ENCODE measurements at places on chromosomes 6 and 20.

DNA sequence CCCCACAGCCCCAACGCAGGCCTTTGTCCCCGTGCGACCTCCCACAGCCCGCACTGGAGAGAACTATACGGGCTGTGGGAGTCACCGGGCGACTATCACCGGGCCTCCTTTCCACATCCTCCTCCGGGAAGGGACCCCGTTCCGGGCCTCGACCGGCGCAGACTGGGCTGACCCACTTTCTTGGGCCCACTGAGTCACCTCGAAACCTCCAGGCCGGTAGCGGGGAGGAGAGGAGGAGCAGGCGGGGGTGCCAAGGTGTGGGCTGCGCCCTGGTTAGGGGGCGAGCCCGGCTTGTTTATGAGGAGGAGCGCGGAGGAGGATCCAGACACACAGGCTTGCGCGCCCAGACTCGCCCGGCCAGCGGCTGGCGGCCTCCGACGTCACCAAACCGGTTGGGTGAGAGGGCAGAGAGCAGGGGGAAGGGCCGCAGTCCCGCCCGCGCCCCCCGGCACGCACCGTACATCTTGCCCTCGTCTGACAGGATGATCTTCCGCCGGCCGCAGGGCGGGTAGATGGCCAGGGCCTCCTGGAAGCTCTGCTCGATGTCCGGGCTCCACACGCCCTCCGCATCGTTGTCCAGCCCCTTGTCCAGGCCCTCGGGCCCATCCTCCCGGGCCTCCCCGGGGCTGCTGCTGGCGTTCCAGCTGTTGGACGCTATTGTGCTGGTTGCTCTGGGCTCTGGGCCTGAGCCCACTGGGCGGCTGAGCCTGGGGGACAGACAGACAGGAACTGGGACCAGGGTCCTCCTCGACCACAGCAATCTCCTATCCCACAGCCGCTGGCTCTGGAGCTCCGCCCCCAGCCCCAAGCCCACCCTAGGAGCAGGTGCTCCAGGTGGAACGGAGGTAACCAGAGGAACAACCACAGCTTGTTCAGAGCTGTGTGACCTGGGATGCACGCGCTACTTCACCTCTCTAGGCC, 10.6 kb downstream of the TEAD3 start:
- DNase-seq = no peak

DNA sequence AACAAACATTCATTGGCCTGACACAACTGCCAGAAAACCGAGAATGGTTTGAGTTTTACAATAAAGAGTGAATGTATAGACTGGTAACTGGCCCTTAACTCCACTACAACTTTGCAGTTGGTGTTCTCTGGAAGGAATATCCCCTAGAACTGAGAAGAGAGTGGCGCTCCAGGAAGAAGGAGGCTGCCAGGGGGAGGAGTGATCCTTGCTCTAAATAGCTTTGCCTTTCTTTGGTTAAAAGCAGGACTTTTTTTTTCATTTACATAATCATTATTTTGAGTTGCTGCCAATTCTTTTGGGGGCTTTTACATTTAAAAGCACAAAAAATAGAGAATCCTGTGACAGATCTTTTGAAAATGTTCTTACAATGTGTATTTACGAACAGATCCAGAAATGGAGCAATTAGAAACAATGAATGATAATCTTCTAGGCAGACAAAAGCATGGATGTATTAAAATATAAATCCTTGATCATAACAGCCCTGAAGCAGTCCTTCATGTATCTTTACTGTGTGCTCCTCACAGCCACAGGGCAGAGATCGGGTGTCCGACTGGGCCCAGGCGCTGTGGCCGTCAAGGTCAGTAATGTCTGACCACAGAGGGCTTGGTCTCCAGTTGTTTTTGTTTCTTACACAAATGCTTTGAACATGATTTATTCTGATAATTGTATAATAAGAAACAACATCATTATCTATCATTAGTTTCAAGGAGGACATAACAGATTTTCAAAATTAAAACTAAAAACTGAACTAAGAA, 612.2 kb downstream of the HDGFL1 start:
- DNase-seq = no peak

GRCh38 chr6:29758761-29759160, 35.5 kb downstream of the HLA-F start:
- no peak for DNase-seq

- DNase-seq = peak; percentile 95
Observed at GRCh38 chr20:46562373-46563169, 12.1 kb upstream of the OCSTAMP start.

DNA sequence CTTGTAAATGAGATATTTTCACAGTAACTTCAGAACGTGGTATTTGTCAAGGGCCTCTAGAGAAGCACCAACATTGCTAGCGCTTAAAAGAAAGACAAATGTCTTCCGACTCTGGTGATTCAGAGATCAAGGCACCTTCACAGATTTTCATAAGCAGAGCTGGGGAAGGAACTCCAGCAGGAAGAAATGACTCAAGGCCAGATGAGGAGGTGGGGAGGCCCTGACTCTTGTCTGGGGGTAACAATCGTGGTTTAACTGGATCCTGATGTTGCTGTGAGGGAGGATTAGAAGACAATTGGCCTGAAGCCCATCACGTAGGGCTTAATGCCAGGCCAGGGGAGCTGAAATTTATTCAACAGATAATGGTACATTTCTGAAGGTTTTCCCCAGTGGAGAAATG, 122.9 kb upstream of the QKI start:
- DNase-seq = no peak

- no peak for DNase-seq
Observed at GRCh38 chr20:17665756-17666155, 16.3 kb downstream of the RRBP1 start.

DNA sequence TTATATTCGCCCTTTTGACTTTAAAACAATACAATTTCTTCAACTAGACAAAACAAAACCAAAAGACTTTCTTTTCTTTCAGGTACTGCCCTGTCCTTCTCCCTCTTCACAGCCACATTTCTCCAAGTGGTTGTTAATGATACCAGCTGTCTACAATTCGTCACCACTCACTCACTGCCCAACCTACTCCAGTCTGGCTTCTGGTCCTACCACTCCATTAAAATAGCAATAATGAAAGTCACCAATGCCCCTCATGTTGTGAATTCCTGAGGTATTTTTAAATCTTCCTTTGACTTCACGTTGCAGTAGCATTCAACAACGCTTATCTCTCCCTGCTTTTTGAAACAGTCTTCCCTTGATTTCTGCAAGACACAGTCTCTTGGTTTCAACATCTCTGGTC, 11.6 kb upstream of the MAN1A1 start:
- DNase-seq = no peak

DNA sequence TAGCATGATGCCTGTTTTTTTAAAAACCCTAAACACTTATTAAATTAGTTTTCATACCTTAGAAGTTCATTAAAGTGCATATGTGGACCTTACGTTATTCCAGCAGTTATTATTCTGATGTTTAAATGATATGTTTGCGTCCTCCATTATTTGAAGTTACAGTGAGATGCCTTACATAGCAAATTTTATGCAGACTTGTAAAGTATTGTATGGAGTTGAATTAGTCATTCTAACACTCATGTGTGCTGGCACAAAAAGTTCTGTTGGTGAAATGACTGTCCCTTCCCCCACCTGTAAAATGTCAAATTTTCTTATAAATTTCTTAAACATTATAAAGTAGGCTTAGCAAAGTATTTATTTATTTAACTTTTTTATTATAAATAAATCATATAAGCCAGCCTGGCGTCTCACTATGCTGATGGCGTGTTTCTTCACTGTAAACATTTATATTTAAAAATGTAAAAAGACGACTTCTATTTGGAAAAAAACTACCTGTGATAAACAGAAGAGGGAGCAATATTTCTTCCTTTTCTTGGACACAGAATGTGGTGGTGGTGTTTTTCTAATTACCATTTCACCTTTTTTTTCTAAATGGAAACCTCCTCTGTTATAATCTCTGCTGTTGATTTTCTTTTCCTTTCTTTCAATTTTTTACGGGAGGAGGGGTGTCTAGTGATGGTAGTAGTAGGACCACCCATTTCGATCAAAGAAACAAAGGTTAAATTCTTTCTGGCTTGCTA, 155.4 kb downstream of the RFPL4B start:
- DNase-seq = peak; percentile 17

DNA sequence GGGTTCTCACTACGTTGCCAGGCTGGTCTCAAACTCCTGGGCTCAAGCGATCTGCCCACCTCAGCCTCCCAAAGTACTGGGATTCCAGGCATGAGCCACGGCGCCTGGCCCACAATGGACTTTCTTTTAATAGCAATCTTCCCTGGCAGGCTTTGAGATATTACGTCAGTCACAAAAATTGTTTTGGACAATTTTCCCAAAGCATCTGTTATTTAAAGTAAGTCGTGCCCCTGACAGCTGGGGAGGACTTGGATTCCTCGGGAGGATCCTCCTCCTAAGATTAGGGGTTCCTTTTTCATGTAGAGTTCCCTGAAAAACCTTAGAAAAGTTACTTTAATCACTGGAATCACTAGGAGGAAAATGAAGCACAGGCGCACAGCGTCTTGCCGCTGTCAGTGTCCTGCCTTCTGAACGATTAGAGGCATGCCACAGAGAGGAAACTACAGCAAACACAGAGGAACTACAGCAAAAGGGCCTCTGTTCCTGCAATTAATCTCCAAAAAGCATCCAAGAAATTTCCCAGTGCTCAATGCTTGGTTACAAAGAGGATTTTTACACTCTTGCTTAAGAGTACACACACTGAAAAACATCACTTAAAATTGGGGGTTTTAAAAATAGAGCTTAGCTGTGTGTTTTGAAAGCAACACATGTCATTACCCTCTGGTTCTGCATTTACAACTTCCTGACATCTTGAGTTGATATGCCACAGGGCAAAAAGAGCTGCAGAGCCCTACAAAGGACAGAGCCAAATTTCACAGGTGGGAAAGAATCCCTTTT, 4.5 kb downstream of the ACSS1 start:
- no peak for DNase-seq

DNA sequence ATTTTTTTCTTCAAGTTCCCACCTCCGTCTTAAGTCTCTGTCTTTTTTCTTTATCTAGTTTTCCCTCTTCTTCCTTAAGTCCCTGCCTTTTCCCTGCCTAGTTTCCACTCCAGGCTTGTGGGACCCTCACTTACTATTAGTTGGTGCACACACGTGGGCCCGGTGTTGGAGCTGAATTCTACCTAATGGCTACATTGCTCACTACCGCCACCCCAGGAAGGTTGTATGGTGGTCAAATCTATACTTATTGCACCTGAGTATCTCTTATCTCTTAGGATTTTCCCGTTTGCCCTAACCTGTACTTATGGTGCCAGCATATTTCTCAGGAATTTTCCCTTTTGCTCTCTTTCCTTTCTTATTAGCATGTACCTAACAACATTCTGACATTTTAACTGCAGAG, 692.8 kb downstream of the EPM2A start:
- DNase-seq = no peak

DNA sequence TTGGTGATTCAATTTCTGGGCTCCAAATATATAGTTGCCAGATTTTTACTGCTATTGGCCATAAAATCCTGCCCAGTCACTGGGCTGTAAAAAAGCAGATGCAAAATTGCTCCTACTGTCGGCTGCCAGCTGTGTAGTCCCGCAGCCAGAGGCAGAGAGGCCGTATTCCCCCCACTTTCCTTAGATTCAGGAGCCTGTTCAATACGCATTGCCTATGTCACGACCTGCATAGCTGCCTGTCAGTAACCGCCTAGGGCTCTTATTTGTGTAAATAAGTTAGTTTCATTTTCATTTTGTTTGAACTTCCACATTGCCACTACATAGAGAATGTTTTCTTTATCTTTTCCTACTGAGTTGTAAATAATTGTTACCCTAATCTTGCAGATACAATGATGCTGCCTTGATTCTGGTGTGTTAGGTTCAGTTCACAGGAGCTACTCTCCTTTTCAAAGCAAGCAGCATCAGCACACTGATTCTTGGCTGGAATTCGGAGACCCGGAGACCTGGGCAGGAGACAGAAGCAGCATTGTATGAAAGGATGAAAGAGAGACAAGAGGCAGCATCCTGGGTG, 46.0 kb upstream of the UST start:
- DNase-seq = peak; percentile 27

DNA sequence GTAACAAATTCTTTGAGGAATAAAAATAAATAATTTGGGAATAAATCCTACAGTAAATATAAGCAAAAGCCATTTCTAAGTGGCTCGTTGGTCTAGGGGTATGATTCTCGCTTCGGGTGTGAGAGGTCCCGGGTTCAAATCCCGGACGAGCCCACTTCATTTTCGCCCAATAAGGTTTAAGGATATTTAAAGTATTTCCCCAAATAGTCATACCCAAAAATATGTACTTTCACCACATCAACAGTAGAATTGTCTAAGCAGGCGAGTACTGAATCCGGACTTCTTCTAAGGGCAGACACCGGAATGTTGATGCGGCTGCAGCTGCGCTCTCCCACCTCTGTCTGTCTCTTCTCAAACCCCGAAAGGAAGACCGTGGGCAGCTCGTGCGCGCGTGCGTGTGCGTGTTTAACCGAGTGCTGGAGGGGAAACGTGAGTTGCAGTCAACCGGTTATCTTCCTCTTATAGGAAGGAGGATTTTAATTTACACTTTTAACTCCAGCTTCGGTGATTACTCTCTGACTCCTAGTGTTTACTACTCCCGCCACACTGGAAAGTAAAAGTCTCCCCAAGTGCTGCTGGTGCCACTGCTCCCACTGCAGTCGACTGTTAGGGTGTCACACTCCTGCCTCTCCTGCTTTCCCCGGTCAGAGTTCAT, 155.7 kb upstream of the PRSS16 start:
- peak; percentile 98 for DNase-seq

GRCh38 chr6:151075527-151075926, 164.2 kb upstream of the AKAP12 start:
- DNase-seq = no peak

GRCh38 chr20:59977086-59977485, 18.9 kb downstream of the CDH26 start:
- DNase-seq = no peak

DNA sequence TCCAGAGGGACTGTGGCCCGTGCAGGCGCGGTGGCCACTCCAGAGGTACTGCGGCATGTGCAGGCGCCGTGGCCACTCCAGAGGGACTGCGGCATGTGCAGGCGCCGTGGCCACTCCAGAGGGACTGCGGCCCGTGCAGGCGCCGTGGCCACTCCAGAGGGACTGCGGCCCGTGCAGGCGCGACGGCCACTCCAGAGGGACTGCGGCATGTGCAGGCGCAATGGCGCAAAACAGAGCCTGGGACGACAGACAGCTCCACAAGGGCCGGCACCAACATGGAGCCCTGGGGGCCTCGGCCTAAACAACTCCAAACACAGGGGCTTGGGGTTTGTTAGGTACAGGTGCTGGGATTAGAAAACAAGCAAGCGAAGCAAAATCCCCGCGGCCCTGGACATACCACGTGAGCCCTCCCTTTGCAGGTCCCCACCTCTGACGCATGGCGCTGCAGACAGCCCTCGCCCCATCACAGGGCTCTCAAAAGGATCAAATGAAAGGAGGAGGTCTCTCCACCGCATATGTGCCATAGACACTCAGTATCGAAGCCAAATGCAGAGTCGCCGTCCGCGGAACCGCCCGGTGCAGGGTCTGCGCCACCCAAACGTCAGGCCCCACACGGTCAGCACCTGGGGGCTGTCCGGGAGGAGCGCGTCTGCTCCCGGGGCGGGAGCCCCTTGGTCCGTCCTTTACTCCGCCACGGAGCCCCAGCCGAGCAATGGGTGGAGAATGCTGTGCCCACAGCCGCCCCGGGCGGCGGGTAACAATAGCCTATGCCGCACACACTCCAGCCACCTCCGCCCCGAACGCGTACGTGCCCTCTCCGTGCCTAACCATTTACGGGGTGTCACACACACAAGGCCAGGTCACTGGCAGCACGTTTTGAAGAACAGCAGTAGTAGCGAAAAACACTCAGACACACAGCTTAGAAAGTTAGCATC, 85.7 kb downstream of the TAF4 start:
- DNase-seq = no peak

Measured in COLO829 (cell line).